ENCODE measurements at places on chromosomes 2 and 18. TPM values are rescaled to one million over a fixed set of nuclear protein-coding genes. Genes with fewer than 3 reads are reported as not detected.

DNA sequence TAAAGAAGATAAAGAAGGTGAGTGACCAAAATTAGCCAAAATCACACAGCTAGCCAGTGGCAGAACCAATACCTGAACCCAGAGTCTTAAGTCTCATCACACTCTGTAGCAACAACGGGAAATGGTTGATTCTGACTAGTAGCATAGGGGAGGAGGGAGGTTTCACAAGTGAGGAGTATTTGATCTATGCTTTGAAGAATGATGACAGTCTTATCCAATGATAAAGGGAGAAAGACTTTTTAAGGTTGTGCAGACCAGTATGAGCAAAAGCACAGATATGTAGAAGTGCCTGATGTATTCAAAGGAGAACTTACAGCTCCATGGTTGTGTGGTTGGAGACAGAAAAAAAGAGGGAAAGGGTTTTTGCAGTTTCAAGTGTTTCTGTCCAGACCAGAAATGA is 50.7 kb upstream of the LINC00305 start:
- no peaks in the 10 kb centered on the region for H3K27me3 ChIP-seq
- no peaks in the 10 kb centered on the region for H3K4me1 ChIP-seq
- no peak overlapping the region for H3K4me3 ChIP-seq
- H3K27ac ChIP-seq, result no peak overlapping the region

GRCh38 chr2:46076251-46076650 is 221.0 kb upstream of the EPAS1 start:
- H3K4me3 ChIP-seq, result no peak overlapping the region
- H3K36me3 ChIP-seq, result no peaks in the 10 kb centered on the region
- DNase-seq, result no peak
- H3K4me1 ChIP-seq, result no peaks in the 10 kb centered on the region

- H3K36me3 ChIP-seq, result no peaks in the 10 kb centered on the region
- H3K4me1 ChIP-seq, result no peaks in the 10 kb centered on the region
- no peak overlapping the region for H3K27ac ChIP-seq
- no peak for DNase-seq
- H3K4me3 ChIP-seq, result no peak overlapping the region
- no peaks in the 10 kb centered on the region for H3K27me3 ChIP-seq
These were observed 49.5 kb upstream of the GPR17 start for GRCh38 chr2:127596311-127597045.

- H3K27ac ChIP-seq, result no peak overlapping the region
- H3K27me3 ChIP-seq, result no peaks in the 10 kb centered on the region
- DNase-seq, result no peak
These were observed 226.8 kb upstream of the PXDN start for GRCh38 chr2:1971124-1971523.

GRCh38 chr2:210667711-210668110 is 111.3 kb downstream of the CPS1 start:
- no peaks in the 10 kb centered on the region for H3K27me3 ChIP-seq
- H3K4me1 ChIP-seq, result no peaks in the 10 kb centered on the region
- H3K27ac ChIP-seq, result no peak overlapping the region
- H3K4me3 ChIP-seq, result no peak overlapping the region
- H3K36me3 ChIP-seq, result no peaks in the 10 kb centered on the region

GRCh38 chr2:127770973-127771735 is 39.8 kb downstream of the WDR33 start:
- no peak overlapping the region for H3K4me3 ChIP-seq
- peaks cover 14% of the 10 kb centered on the region for H3K36me3 ChIP-seq
- H3K27me3 ChIP-seq, result no peaks in the 10 kb centered on the region
- no peak for DNase-seq
- no peaks in the 10 kb centered on the region for H3K4me1 ChIP-seq

DNA sequence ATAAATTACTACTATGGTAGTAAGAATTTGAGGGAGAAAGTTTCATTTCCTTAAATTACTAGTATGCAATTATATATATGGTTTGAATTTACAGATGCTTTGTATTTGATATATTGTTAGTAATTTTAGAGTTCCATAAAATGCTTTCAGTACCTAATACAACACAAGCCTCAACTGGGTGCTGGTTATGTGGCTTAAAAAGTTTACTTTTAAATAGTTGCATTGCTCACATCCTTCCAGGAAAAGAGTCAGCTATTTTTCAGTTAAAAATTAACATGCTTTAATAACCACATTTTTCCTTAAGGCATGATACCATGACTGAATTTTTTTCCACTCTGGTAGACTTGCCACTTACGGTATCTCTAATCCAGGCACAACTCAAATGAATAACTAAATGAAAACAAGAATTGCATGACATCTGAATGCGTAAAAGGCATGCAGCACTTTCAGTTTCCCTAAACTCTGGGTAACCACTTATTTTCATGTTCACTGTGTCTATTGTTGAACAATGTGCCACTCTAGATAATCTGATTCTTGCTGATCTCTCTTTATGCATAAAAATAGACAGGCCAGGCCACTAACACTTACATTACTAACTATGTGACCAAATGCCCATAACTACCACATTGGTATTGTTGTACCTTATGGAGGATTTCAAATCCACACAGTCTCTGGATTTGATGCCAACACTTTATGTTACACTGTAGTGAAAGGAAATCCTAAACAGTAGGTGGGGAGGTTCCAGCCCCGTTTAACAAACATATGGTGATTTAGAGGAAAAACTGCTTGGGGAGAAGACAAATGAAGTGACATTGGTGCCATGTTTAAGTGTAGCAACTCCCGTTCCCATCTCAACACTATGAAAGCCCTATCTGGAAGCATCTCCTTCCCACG is 35.5 kb upstream of the SLC35F5 start:
- DNase-seq, result no peak
- H3K4me1 ChIP-seq, result no peaks in the 10 kb centered on the region
- no peaks in the 10 kb centered on the region for H3K36me3 ChIP-seq

DNA sequence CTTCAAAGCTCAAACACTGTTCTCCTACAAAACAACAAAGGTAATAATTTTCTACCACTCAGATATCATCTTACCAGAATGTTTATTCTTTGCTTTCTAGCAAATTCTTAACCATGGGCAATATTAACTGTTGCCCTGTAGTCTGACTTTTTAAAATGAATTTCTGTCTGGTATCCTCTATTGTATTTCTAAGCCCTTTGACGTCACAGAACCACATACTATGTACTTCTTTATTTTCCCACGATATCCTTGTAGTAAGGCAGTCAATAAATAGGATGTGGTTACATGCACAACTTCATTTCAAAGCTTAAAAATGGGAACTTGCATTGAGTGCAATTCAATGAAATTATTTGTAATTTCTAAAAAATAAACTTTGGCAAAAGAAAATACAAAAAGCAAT is 58.7 kb downstream of the THADA start:
- H3K36me3 ChIP-seq, result peaks cover 3% of the 10 kb centered on the region
- H3K4me1 ChIP-seq, result no peaks in the 10 kb centered on the region
- DNase-seq, result peak; percentile 46
- H3K27me3 ChIP-seq, result no peaks in the 10 kb centered on the region
- no peak overlapping the region for H3K4me3 ChIP-seq
- no peak overlapping the region for H3K27ac ChIP-seq

DNA sequence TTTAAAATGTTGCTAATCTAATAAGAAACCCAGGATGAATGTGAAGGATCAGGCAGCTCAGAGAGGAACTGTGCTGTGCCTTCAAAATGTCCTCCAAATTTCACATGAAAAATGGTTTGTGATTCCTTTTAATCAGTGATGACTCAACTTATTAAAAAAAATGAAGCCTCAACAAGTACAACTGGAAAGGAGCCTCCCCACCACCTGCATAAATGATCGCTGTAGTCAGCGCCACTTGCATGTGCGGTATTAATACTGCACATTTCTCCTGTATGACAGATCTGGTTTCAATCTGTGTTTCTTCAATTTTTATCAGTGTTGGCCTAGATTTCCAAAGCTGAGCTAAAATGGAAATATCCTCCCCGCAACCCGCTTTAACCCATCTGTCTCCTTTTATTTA is 115.0 kb upstream of the TMEM200C start:
- H3K4me1 ChIP-seq, result no peaks in the 10 kb centered on the region
- no peak for DNase-seq
- H3K27me3 ChIP-seq, result no peaks in the 10 kb centered on the region
- H3K4me3 ChIP-seq, result no peak overlapping the region
- no peak overlapping the region for H3K27ac ChIP-seq
- H3K36me3 ChIP-seq, result no peaks in the 10 kb centered on the region

DNA sequence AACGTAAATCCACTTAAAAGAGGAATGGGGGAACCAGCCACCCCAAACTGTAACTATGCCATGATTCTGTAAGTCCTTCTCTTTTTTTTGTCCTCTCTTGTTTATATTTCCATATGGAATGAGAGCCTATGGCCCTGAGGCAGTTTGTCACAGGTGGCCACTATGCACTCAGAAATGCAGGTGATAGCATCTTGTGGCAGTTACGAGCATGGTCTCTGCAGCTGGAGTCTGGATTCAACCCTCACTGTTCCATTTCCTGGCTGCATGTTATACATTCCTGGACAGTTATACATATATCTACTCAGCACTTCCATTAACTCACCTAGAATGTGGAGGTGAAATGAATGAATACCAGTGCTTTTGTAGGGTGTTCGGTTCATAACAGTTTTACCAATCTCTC is 291.5 kb upstream of the FANCL start:
- no peaks in the 10 kb centered on the region for H3K36me3 ChIP-seq
- H3K27ac ChIP-seq, result no peak overlapping the region
- H3K27me3 ChIP-seq, result no peaks in the 10 kb centered on the region

DNA sequence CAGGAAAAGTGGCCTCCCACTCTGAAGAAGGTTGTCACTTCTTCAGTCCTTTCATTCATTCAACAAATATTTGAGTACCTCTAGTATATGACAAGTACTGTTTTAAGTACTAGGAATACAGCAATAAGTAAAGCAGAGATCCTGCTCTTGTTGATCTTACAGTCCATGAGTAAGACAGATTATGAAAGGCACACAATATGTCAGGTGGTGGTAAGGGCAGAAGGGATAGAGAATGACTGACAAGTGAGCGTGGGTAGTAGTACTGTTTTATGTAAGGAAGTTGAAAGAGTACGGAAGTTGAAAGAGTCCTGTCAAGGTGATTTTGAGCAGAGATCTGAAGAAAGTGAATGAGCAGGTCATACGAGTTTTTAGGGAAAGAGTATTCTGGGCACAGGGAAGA is 111.3 kb downstream of the GALNT1 start:
- H3K36me3 ChIP-seq, result no peaks in the 10 kb centered on the region
- H3K27ac ChIP-seq, result no peak overlapping the region
- no peaks in the 10 kb centered on the region for H3K4me1 ChIP-seq
- no peak for DNase-seq
- H3K27me3 ChIP-seq, result no peaks in the 10 kb centered on the region

- H3K27ac ChIP-seq, result no peak overlapping the region
- H3K4me1 ChIP-seq, result no peaks in the 10 kb centered on the region
- H3K4me3 ChIP-seq, result no peak overlapping the region
- H3K36me3 ChIP-seq, result no peaks in the 10 kb centered on the region
- H3K27me3 ChIP-seq, result no peaks in the 10 kb centered on the region
- DNase-seq, result no peak
These were observed 911.4 kb upstream of the ZEB2 start for GRCh38 chr2:145431181-145431951.

GRCh38 chr2:20487392-20488174 is 40.7 kb downstream of the RHOB start:
- H3K4me1 ChIP-seq, result no peaks in the 10 kb centered on the region
- H3K36me3 ChIP-seq, result no peaks in the 10 kb centered on the region
- H3K27ac ChIP-seq, result no peak overlapping the region
- H3K4me3 ChIP-seq, result no peak overlapping the region

- no peak overlapping the region for H3K27ac ChIP-seq
- H3K4me1 ChIP-seq, result no peaks in the 10 kb centered on the region
- DNase-seq, result no peak
- H3K36me3 ChIP-seq, result no peaks in the 10 kb centered on the region
- no peak overlapping the region for H3K4me3 ChIP-seq
These were observed 194.9 kb upstream of the KYNU start for GRCh38 chr2:142682528-142682927.

DNA sequence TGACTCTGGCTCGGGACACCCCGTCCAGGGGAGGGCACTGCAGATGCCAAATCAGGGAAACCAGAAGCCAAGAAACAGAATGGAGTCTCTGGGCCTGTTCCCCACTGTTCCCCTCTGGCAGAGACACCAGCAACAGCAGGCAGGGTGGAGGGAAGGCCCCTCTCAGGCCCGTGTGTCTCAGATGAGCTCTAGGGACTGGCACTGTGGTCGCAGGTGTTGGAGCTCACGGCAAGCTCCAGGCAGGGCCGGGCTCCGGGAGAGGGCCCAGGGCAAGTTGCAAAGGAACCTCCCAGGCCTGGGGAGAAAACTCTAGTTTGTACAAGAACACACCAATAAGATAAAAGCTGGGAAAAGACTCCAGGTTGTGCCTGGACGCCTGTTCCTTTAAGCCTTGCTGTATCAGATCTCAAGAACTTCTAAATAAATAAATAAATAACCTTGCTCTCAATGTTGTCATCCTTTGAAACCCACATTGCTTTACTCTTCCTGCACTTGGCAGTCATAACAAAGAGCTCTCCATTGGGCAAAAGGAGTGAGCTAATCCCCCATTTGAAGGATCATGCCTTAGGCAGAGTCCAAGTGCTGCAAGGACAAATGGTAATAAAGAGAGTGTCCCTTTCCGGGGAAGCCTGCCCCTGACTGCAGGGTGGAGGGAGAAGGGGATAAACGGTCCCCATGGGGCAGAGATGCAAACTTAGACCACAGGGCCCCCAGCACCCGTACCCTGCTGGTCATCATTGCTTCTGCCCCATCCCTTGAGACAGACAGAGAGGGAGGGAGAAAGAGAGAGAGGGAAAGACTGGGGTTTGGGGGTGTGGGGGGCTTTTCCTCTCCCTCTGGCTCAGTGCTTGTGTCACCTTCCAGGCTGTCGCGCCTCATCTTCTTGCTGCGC is 33.3 kb downstream of the CNGA3 start:
- H3K36me3 ChIP-seq, result no peaks in the 10 kb centered on the region
- H3K27ac ChIP-seq, result no peak overlapping the region

Gene COL5A2
- 0.98 TPM for total RNA-seq

Gene REG1B
- total RNA-seq, result not detected

Gene OSR1
- total RNA-seq, result not detected

Gene ASXL3
- total RNA-seq, result not detected

Gene GATA6
- not detected for total RNA-seq

Gene LYG2
- total RNA-seq, result not detected

Gene RAB6C
- total RNA-seq, result not detected

Gene LRRC30
- not detected for total RNA-seq

Gene GPR39
- total RNA-seq, result not detected

Gene TPO
- total RNA-seq, result not detected

Gene TWIST2
- not detected for total RNA-seq
